ENCODE measurements at places on chromosomes 4 and X.

DNA sequence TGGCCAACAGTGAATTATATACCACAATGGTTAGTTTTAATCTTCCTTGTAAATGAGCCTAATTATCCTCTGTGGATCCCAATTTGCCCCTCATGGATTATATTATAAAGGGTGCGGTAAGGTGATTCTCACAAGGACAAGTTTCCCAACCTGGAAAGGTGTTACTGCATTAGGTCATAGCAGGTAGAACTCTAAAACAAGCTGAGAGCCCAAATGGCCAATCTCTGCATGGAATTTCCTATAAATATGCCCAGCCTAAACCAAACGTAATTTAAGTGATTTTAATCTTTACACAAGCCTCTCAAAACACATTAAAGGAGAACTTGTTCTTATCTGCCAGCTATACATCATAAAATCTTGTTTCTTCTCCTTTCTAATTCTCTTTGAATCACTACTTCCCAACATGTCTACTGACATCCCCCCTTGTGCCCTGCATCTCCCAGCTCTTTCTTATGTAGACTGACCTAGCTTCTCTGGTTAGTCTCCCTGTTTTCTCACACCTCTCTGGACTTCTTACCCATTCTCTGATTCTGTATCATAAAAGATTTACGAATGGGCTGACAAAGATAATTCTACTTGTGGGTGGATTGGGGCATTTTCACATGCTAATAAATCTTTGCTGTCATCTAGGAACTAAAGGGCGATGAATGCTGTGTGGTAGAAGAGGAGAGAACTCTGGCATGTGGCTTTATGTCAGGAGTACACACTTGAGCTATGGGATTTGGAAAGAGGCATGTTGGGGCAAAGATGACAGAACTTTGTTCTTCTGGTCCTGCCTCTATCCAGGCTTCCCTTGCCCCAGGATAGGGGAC is 94.3 kb upstream of the PGRMC2 start:
- no peak for DNase-seq

- DNase-seq, result no peak
Measured at GRCh38 chrX:123487669-123488068, 245.2 kb downstream of the THOC2 start.

DNA sequence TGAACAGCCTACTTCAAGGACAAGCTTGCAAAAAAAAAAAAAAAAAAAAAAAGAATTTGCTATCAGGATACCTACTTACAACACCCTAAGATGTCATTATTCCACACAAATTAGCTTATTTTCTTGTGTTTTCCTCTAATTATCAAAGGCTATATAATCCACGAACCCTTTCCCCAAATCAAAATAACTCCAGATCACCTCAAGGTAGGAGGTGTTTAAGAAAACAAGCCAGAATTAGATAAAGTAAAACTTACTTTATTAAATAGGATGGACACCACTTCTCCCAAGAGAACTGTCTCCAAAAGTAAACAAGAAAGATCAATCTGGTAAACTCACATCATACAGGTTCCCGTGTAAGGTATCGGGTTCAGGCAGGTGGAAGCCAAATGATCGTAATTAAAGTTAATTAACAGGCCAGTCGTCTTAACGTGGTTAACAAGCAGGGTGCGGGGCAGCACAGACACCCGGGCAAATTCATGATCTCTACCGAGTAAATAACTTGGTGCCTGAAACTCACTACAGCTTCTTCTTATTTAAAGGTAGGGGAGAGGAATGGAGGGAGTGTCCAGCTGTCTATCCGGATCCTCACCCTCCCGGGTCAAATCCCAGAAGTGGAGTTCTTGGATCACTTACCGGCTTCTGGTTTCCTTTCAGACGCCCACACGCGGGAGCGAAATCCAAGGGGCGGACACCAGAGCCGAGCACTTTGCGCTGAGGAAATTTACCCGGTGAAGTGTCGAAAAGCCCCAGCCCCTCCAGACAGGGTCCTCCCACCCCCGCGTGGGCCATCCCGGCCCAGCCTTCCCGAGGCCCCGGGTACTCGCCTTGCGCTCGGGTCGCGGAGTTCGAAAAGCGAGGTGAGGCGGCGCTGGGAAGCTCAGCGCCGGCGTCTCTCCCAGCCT is 708 bp downstream of the ARAP2 start:
- DNase-seq, result peak; percentile 32

- DNase-seq, result no peak
Measured at GRCh38 chr4:152399246-152399645, 136.6 kb downstream of the FBXW7 start.

GRCh38 chrX:154002215-154002719 is 17.4 kb downstream of the IRAK1 start:
- no peak for DNase-seq

- DNase-seq, result no peak
Measured at GRCh38 chr4:8395504-8396296, 44.8 kb downstream of the ACOX3 start.

GRCh38 chr4:77308843-77309242 is 151.8 kb downstream of the CCNG2 start:
- no peak for DNase-seq

- no peak for DNase-seq
Measured at GRCh38 chr4:119039779-119040178, 95.9 kb upstream of the MYOZ2 start.

- DNase-seq, result no peak
Measured at GRCh38 chr4:67922697-67923096, 38.9 kb upstream of the TMPRSS11D start.

DNA sequence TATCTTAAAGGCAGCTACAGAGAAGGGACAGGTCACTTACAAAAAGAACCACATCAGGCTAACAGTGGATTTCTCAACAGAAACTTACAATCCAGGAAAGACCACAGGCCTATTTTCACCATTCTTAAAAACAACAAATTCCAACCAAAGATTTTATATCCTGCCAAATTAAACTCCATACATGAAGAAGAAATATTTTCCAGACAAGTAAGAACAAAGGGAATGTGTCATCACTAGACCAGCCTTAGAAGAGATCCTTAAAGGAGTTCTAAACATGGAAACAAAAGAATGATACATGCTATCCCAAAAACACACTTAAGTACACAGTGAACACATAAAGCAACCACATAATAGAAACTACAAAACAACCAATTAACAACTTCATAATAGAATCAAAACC is 105.6 kb downstream of the ANXA10 start:
- no peak for DNase-seq

DNA sequence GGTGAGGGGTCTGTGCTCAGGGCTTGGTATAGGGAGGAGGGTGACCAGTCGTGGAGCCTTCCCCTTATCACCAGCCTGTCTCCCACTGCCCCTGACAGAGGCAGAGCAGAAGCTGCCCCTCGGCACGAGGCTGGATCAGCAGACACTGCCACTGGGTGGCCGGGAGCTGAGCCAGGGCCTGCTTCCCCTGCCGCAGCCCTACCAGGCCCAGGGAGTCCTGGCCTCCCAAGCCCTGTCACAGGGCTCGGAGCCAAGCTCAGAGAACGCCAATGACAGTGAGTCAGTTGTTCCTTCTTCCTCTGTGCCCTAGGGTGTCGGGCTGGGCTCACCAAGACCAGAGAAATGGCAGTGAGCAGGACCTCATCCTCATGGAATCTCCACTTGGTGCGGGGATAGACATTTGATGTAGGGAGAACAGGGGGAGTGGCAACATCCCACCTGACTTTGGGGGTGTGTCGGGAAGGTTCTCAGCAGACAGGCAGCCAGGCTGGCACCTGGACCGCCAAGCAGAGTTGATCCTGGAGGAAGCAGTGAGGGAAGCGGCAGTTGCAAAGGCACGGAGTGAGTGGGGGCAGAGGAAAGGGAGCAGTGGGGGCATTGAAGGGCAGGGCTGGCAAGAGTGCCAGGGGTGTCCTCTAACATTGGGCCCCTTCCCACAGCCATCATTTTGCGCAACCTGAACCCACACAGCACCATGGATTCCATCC is 14.3 kb upstream of the UBA1 start:
- DNase-seq, result no peak

GRCh38 chr4:172543249-172543648 is 625.4 kb upstream of the GALNT7 start:
- DNase-seq, result no peak

DNA sequence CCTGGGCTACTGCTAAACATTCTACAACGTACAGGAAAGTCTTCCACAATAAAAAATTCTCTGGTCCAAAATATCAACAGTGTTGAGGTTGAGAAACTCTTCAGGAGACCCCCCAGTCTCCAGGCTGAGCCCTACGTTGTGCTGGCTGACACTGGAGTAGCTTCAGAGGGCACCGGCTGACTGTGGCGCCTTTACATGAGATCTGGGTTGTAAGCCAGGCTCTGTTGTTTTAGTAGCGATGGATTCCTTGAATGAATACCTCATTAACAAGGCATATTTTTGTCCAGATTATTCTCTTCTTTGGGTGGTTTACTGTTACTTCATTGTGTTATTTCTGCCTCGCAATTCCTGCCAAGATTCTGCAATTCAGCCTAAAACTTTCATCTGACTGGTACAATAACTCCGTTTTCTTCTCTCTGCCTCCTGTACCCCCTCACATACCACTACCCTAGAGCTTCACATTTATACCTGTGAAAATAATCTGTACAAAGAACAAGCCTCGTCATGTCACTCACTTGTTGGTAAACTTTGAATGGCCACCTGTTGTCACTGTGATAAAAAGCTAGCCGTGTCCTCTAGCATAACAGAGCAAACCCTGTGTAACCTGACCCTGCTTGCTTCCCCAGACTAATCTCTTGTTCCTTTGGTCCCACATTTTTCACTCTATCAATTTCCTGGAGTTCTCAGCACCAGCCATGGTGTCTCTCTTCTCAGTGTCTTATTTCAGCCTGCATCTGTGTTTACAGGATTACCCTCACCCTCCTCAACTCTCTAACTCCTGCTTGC is 1476.1 kb upstream of the TENM3 start:
- DNase-seq, result no peak
